ENCODE measurements at places on chromosomes 16 and 17.
A peak's percentile ranks its signal among the peaks of the same experiment; 100 is the strongest.

DNA sequence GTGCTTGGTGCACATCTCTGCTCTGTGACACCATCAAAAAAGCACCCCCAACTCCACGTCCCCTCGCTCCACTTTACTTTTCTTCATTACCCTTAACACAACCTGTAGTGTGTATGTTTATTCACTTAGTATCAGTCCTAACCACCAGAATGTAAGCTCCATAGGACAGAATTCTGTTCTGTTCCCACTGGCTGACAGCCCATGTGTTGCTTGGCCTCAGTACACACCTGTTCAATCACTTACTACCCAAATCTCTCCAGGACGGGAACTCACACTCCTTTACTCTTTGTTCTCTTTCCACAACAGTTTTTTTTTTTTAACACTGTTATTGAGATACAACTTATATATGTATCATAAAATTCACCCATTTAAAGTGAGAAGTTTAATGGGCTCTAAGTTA lies 119.6 kb downstream of the MAF start:
- DNase-seq: no peak

- DNase-seq: no peak
These were observed 21.3 kb downstream of the COX4I1 start for GRCh38 chr16:85820604-85821372.

DNA sequence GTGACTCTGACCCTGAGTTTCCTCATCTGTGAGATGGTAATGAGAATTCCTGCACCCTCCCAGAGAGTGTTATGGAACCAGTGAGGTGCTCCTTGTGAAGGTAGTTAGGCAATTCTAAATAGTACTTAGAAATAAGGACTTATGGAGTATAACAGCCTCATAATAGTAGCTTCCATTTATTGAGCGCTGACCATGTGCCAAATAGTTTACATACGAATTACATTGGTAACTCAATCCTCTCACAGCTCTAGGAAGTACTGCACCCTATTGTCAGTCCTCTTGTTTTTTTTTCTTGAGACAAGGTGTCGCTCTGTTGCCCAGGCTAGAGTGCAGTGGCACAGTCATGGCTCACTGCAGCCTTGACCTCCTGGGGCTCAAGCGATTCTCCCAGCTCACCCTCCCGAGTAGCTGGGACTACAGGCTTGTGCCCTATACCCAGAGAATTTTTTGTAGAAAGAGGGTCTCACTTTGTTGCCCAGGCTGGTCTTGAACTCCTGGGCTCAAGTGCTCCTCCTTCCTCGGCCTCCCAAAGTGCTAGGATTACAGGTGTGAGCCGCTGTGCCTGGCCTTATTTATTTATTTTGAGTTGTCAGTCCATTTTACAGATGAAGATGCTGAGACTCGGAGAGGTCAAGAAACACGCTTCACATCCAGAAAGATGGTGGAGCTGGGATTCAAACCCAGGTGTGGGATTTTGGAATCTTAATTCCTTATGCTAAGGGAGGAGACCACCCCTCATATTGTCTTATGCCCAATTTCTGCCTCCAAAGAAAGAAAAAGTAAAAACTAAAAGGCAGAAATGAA lies 2.9 kb downstream of the TNS4 start:
- no peak for DNase-seq

DNA sequence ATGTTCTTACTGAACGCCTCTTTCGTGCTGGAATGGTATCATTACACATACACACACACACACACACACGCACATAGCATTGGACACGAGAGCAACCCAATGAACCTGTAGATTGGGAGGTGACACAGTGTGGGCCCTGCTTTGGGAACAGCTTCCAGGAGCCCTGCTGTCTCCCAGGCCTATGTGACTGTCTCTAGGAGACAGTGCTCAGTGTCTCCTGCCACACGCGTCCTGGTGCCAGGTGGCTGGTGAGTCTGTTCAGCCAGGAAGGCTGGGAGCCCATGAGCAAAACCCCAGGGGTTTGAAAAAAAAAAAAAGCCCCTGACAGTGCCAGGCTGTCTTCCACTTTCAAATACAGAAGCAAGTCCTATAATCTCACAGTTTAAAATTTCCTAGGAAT lies 2.4 kb upstream of the SPOP start:
- no peak for DNase-seq

DNA sequence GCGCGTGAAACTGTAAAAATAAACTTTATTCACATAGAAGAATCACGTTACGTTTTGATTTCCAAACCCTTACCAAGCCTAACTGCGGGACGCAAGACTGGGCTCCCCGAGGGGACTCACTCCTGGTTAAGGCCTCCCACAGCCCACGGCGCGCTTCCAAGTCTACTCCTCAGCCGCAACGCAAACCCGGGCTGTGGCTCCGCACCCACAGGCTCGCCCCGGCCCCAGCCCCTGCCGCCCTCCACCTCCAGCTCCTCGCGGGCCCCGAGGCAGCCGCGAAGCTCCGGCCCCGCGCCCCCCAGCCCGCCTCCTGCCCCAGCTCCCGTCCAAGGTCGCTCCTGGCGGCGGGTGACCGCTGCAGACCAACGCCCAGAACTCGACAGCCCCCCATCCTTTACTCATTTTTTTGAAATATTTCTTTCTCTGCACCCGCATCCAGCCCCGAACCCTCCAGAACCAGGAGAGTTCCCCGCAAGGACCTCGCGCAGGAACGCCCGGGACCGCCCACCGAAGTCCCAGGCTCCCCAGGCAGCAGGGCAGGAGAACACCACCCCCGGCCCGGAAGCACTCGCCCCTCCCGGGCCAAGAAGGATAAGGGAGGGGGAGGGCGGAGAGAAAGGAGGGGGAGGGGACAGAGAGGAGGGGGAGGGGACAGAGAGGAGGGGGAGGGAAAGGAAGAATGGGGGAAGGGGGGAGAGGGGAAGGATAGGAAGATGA lies 912 bp downstream of the USP22 start:
- DNase-seq: peak; percentile 62

DNA sequence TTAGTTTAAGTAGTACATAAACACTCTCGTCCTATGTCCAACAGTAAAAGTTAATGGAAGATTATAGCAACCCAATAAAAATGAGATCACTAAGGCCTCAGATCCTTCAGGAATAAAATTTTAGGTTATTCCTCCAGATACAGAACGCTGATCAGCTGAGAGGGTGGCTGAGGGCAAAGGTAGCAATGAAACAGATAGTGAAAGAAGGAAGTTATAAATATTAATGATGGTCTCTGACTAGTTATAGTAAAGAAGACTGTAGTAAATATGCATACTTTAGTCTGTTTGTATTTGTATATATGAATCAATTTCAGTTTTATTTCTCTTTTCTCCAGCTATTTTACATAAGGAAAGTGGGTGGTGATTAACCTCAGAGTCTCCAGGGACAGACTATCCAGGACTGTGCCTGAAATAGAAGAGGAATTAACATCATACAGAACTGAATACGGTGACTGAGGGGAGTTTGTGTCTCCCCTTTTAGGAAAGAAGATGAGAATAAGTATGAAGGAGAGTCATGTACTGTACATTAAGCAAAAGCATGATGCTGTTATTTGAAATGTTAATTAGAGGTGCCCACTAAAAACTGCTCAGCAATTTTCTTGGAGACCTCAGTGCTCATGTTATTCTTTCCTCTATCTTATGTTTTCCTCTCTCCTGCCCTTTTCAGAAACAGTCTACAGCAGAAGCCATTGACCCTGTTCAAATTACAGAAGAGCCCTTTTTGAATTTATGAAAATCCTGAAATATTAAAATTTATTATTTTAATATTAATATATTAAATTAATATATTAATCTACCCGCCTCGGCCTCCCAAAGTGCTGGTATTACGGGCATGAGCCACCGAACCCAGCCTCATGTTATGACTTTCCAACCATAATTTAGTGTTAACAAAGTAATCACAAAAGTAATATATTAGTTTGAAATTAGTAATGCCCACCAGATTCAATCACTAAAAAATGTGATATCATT lies 36.5 kb upstream of the DHRS7B start:
- no peak for DNase-seq

GRCh38 chr17:68906638-68907037 lies 48.6 kb downstream of the ABCA8 start:
- DNase-seq: no peak

DNA sequence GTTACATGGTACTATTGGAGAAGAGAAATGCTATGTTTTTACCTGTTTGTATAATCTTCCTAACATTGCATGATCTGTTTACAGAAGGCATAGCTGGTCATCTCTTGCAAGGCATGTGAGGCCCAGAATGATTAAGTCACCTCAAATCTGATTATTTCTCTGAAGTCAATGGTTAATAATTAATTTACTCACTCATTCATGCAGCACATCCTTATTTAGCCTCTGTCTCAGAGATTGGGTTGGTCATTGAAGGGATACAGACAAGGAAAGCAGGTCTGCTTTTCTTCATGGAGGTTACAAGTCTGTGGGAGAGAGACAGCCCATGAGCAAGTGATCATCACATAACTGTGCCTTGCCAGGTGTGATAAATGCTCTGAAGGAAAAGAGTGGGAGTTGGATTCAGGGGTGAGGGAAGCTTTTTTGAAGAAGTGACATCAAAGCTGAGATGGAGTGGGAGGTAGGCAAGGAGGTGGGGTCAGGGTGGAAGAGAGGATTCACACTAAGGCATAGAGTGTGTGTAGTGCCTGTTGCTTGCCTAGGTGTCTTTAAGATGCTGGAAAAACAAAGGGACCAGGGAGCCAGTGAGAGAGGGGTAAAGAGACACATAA lies 16.3 kb upstream of the RBFOX1 start:
- no peak for DNase-seq

GRCh38 chr17:43787728-43788127 lies 7.5 kb downstream of the CFAP97D1 start:
- DNase-seq: no peak

DNA sequence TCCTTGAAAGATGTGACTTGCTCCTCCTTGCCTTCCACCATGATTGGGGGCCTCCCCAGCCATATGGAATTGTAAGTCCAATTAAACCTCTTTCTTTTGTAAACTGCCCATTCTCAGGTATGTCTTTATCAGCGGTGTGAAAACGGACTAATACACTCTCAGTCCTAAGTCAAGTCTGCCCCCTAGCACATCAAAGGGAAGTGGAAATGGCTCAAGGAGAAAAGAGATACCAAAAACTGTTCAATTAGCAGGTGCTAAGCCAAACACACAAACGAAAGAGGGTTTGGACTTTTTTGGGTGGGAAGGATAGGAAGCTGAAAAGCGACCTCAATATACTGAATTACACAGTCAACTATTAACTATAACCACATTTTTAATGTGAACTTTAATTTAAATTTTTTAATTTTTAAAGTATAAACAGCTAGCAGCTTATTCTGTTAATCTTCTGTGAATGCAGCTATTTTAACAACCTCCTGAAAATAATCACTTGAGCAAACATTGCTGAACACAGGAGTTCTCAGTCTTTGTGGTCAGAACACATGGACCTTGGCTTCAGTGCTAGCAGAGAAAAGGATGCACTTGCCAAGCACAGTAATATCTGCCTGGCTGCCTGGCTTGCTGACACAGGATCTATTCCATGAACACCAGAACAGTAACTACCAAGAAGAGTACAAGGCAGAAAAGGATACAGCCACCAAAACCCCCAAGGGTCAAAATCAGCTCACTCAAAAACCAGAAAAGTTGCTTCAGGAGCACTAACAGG lies 10.9 kb downstream of the ZNF18 start:
- DNase-seq: no peak

DNA sequence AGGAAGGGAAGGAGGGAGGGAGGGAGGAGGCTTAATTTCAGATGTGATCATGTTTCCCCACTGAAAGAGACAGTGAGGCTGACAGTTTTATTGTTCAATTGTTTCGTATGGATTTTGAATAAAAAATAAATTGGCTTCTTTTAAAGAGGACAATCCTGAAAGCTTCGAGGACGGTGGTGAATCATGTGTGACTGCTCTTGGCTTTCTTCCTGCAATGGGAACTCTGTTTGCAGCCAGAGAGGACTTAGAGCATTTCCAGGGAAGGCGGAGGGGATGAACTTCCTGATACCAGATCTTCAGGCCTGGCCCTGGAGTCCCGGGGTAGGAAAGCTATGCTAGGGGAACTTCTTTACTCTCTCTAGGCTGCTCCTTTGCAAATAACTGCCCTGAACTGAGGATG lies 72.8 kb upstream of the C16orf82 start:
- DNase-seq: no peak

DNA sequence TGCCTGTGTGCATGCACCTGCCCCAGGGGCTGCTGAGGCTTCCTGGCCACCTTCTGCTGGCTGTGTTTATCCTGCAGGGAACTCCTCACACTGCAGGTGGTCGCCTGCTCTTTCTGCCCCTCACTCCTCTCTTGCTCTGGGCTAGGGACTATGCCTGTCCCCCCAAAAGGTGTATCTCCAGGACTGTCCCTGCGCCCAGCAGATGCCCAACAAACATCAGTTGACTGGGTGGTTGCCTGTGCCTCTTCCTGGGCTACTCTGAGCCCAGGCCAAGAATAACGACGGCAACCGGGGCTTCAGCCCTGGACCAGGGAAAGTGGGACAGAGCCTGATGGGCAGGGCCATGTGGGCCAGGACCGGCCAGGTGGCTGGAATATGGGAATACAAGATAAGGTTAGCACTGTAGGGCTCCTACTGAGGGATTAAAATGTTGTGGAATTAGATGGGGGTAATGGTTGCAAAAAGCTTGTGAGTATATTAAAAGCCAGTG lies 55.4 kb downstream of the VAC14 start:
- no peak for DNase-seq

DNA sequence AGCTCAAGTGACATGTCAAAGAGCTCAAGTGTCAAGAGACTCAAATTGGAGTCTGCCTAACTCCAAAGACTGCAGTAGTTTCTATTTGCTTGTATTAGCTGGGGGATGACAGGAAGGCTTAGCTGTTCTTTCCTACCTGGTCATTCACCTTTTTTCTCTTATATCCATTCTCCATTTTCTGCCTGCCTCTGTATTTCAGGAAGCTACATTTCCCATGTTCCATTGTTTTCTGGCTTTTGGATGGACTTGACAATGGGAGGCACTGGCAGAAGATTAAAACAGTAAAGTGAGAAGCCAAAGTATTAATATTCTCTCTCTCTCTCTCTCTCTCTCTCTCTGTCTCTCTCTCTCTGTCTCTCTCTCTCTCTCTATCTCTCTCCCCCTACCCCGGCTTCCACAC lies 135.7 kb upstream of the ADAMTS18 start:
- no peak for DNase-seq

DNA sequence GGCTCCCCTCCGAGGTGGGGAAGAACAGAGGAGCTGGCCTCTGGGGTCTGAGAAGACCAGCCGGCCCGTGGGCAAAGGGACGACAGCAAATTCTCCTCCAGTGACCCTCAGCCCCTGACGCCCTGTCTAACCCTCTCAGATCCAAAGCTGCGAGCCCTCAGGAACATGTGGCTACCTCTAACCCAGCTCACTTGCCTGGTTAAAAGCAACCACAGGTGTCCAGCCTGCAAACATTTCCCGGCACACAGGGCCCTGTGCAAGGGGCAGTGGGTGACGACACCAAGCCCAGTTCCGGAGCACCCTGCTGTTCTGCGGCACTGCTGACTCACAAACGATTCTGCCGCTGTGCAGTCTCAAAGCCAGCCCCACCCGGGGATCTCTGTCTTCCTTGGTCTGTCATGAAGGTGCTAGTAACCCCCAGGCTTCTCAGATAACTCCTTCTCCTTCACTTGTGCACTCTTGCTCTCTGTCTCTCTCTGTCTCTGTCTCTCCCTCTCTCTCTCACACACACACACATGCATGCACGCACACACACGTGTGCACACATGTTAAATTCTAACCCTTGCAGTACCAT lies 23.0 kb downstream of the WNT3 start:
- no peak for DNase-seq

Measured in activated T-helper 2 cell treated with anti-CD3 and anti-CD28 coated beads, Interferon-gamma antibody, Interleukin-2, Interleukin-4, amounts not matched to agents 10 μg/mL and 5 μg/mL and 100 μg/mL, durations not matched to agents 14 hours and 24 hours and 36 hours (primary cell).